DND-41 (cell line): ENCODE measurements at places on chromosomes 12 and 14.

- DNase-seq = no peak
Observed at GRCh38 chr14:81633496-81633895, 99.8 kb upstream of the SEL1L start.

- DNase-seq = no peak
Observed at GRCh38 chr12:68158432-68158831, 1.1 kb downstream of the IFNG start.

DNA sequence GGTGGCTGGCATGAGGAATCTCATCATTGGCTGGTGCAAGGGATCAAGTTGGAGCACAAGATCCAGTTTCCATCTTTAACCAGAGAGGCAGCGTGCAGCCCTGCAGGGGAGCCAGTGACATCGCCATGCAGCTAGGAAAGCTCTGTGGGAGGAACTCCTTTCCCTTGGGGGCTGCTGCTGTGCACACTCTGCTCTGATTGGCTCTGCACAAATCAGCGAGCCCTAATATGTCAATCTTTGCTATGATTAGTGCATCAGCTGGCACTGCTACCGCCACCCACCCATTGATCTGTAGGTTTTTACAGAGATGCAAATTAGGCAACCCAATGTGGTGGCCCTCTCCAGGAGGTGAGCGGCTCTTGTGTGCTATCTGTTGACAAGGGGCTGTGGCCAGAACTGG lies 262.6 kb downstream of the PCNX1 start:
- DNase-seq = no peak

DNA sequence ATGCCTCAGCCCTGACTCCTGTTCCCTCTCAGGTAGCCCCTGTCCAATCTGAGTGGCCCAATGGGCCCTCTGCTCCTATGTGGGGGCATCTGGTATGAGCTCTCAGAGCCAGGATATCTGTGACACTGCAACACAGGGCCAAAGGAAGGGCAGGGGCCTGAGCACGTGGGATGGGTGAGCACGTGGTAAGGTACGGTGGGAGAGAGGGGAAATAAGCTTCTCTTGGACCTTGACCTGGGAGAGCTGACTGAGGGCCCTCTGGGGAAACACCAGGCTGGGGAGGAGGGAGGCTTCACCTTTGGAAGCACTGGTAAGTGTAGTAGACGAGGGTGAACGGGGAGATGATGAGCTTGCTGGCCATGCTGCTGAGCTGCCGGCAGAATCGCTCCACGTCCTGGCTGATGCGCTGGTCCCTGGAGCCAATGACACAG lies 6.7 kb downstream of the ABCD4 start:
- DNase-seq = no peak

DNA sequence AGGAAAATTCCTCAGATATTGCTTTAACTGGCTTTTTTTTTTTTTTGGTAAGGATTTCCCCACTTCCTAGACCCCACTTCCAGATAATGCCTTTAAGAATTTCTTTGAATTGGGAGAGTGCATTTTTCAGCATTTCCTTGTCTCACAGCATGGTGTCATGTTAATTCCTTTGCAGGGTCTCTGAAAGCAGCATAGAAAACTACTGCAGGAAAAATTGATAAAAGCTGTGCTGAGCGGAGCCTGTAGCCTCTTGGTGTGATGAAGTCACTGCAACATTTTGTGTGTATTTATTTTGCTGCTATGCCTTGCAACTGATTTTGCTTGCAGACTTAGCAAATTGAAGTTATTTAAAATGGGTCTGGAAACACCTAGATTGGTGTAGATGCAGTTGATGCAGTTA lies 2.7 kb downstream of the ANO4 start:
- DNase-seq = no peak
